Amniotic stem cell (primary cell): ENCODE measurements at places on chromosomes 13 and 19.

- no peak for DNase-seq
Measured at GRCh38 chr19:34651747-34652146, 25.2 kb downstream of the SCGB2B2 start.

DNA sequence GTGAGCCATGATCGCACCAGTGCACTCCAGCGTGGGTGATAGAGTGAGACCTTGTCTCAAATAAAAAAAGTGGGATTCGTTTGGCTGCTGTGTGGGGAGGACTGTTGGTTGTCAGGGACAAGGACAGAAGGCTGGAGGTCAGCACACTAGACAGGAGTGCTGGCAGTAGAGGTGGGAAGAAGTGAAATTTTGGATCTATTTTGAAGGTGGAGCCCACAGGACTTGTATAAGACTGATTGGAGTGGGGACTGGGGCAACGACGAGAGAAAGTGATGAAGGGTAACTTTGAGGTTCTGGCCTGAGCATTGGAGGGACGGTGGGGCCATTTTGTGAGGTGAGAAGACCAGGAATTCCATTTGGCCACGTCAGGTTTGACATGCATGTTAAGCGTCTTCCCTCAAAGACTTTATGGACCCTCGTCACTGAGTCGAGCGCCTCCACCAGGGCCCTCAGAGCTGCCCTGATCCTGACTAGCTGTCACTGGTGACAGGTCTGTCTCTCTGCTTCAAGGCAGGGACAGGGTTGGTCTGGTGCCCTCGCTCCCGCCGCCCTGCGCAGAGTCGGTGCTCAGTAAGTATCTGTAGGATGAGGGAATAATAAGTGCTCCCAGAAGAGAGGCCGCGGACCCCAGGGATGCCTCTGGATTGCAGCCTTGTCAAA is 673 bp downstream of the CTU1 start:
- no peak for DNase-seq

DNA sequence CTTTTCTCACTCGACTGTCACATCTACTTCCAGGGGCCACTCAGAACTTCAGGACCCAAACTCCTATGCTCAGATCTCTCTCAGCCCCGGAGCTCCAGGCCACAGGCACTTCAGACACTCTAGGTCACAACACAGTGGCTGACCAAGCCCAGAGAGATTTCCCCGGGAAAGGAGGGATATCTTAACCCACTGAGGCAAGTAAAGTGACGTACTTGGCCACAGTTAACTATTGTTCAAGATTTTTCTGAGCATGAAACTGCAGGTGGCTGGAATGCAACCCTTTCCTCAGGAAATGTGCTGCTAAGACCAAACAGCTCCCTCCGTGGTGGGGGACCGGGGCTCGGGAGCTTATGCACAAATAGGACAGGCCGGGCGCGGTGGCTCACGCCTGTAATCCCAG is 23.9 kb downstream of the OPA3 start:
- DNase-seq: no peak

- no peak for DNase-seq
Measured at GRCh38 chr13:31111136-31111535, 50.6 kb downstream of the HSPH1 start.

- DNase-seq: no peak
Measured at GRCh38 chr13:95035311-95036109, 265.7 kb downstream of the ABCC4 start.

GRCh38 chr13:37416291-37417059 is 182.1 kb downstream of the POSTN start:
- no peak for DNase-seq

- DNase-seq: no peak
Measured at GRCh38 chr13:108932196-108932595, 302.8 kb downstream of the MYO16 start.

DNA sequence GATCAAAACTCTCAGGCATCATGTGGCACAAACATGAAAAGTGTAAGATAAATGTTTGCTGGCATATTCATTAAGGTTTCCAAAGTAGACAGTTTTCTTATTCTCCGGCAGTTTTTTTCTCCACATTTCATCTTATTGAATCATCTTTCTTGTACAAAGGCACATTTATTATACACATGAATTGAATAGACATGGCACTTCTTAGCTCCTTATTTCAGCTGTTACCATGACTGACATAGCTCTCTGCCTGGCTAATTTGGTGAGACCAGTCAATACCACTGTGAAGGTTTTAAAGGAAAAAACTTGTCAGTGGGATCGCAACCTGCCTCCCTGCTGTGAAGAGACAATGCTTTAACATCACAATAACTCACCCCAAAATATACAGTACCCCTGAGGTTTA is 285.0 kb upstream of the PCDH20 start:
- no peak for DNase-seq

- DNase-seq: no peak
Measured at GRCh38 chr19:35901854-35902661, at the start of gene HCST. Gene HCST, plus strand, starts transcription at chr19:35902529. Its CDS starts 65 bp downstream, at chr19:35902594.

GRCh38 chr19:31303262-31303815 is 45.9 kb downstream of the TSHZ3 start:
- no peak for DNase-seq

DNA sequence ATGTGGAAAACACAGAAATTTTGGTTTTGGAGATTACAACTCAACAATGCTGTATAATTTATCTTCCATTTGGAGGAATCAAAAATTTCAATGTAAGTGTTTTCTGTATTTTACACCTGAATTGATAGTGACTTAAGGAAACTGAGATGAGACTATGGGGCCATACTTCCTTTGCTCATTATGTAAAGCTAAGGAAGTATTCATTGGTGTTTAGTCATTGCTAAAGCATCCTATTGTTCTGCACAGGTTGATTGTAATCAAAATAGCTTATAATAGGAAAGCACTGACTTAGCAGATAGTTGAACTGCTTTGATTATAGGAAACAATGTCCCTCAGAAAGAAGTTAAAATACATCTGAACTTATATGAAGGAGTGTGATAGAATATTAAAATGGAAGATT is 244.4 kb upstream of the SLITRK5 start:
- no peak for DNase-seq

DNA sequence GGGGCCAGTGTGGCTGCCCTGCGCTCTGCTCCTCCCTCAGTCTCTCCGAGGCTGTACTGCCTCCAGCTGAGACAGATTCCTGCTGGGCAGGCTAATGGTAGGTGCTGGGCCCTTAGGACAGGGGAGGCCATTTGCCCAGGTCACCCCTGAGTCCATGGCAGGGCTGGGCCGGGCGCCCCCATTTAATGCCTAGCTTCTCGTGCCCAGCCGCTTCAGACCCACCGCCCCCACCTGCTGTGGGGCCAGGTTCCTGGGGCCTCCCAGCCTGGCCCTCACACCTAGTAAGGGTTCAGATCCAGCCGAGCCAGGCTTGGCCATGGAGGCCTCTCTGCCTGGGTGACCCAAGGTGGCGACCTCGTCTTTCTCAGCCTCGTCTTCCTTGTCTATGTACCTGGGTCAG is 17.8 kb downstream of the PIAS4 start:
- DNase-seq: no peak

GRCh38 chr19:10936661-10937084 is 8.1 kb downstream of the TIMM29 start:
- DNase-seq: peak; percentile 74

- DNase-seq: no peak
Measured at GRCh38 chr19:1540365-1540925, 16.6 kb downstream of the PLK5 start.

DNA sequence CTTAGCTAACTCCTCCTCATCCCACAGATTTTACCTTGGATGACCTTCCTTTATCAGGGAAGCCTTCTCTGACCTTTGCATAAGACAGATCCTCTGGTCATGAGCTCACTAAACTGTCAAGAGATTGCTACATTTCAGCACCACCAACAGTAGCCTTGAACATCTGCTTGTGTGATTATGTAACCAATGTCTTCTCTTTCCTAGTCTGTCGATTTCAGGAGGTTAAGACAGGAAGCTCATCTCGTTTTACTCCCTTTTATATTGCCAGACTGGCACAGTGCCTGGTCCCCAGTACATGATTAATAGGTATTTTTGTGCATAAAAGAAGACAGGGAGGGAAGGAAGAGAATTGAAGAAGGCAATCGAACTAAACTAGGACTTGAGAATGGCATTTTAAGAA is 1697.7 kb downstream of the EFNB2 start:
- DNase-seq: no peak

- no peak for DNase-seq
Measured at GRCh38 chr19:2488942-2489731, 13.2 kb downstream of the GADD45B start.

GRCh38 chr19:3712663-3713611 is 4.8 kb downstream of the TJP3 start:
- DNase-seq: no peak

DNA sequence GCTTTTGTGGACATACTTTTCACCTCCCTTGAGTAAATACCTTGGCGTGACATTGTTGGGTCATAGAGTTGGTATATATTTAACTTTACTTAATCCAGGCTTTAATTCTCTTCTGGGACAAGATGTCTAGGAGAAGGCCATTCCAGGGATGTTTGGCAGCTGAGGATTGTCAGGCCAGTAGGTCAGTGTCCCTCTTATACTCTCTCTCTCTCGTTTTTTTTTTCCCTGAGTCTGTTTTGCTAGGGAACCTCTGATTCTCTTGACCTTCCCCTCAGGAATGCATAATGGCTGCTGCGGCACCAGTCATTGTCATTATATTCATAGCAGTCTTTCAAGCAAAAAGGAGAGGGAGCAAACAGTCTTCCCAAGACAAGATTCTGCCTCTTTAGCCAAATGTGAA is 48.8 kb downstream of the BICRA start:
- no peak for DNase-seq

GRCh38 chr13:30128591-30128990 is 178.8 kb downstream of the KATNAL1 start:
- no peak for DNase-seq

GRCh38 chr13:83183439-83184149 is 698.7 kb downstream of the SLITRK1 start:
- no peak for DNase-seq

- no peak for DNase-seq
Measured at GRCh38 chr13:42075517-42075916, 27.1 kb downstream of the DGKH start.

DNA sequence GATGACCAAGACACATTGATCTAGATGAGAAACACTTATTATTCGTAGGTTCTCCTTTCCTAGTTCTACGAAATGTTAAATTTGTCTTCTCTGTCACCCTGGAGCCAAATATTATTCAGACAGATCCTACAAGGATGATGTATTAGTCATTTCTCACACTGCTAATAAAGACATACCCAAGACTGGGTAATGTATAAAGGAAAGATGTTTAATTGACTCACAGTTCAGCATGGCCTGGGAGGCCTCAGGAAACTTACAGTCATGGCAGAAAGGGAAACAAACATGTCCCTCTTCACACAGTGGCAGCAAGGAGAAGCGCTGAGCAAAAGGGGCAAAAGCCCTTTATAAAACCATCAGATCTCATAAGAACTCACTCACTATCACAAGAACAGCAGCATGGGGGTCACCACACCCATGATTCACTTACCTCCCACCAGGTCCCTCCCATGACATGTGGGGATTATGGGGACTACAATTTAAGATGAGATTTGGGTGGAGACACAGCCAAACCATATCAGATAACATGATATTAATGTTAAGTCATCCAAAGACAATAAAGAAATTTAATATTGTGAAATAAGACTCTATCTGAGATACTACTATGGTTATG is 1248.8 kb upstream of the SLC10A2 start:
- no peak for DNase-seq

- no peak for DNase-seq
Measured at GRCh38 chr19:19662871-19663255, 613 bp downstream of the ATP13A1 start.

- DNase-seq: no peak
Measured at GRCh38 chr13:85974608-85975366, 175.6 kb upstream of the SLITRK6 start.

DNA sequence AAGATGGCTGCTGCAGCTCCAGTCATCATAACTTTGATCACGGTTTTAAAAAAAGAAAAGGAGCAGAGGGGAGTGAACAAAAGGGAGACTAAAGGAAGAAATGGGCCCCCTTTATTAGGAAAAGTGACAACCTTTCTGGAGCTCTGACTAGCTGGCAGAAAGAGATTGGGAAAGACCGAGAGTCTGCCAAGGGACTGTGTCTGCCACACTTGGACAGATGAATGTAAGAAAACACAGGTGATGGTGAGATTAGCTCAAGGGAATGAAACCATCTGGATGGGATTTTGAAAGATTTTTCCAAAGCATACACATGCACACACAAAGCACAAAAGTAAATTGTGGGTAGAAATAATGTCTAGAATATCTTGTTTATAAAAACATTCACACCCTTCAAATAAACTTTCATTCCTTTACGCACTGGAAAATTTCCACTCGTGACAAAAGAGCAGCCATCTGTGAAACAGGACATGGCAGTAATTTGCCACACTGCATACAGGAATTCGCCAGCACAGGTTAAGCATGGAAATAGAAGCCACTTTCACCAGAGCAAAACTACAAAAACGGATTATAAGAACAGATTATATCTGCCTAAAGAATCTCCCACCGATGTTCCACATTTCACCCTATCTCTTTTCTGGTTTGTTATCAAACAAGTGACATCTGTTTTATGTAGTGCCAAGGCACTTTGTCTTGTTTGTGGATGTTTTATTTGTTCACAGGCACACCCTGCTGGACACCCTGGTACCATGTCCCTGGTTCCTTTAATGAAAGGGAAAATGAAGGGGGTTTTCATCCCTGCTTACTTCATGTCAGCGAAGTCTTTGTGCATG is 819.5 kb downstream of the DIAPH3 start:
- no peak for DNase-seq

DNA sequence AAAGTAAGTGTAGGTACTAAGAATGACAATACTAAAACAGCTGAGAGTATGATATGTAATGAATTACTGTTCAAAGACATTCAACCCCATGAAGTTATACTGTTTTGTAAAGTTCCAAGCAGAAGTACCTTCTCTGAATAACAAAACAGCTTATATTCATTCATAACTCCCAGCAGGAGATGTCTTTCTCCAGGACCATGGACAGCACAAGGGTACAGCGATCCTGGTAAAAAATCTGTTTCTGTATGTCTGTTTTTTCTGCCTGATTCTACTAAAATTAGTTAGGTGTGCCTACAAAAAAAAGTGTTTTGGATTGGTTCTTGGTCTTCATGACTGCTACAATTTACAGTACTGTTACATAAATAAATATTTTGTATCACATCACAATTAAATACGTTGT is 172.5 kb upstream of the SLITRK5 start:
- DNase-seq: no peak

- DNase-seq: no peak
Measured at GRCh38 chr19:28504139-28504538, 708.8 kb downstream of the UQCRFS1 start.

- no peak for DNase-seq
Measured at GRCh38 chr19:49911381-49912145, 14.9 kb upstream of the IL4I1 start.
